ENCODE measurements at places on chromosomes 7 and 10.

GRCh38 chr7:128194533-128195282 is 46.4 kb upstream of the LEP start:
- DNase-seq = peak; percentile 14

GRCh38 chr10:130040817-130041330 is 69.8 kb downstream of the C10orf143 start:
- no peak for DNase-seq

DNA sequence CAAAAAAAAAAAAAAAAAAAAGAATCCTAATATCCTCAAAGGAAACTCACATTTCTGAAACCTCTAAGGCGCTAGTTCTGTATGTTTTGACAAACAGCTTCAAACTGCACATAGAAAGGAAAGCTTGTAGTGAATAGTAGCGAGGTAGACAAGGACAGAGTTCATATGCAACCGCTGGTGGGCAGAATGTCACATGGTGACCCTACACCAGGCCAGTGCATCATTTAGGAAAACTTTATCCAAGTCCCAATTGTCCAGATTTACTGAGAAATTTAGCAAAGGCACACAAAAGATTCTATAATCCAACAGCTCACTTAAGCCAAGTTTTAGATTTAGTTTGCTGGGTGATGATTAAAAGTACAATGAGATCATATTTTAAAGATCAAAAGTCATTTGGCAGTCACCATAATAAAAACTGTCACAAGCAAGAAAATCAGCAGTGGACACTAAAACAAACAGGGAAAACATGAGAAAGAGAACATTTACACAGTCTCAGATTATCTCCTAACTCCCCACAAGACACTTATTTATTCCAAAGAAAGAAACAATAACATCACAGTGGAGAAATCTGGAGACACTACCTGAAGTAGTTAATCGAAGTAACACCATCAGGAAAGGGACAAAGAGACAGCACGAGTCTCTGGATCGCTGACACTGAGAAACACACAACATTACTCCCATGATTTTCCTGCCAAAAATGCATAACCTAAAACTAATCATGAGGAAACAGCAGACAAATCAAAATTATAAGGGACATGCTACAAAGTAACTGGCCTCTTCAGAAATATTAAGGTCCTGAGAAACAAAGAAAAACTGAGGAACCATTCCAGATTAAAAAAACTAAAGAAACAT is 20.2 kb downstream of the FAM204A start:
- DNase-seq = no peak

DNA sequence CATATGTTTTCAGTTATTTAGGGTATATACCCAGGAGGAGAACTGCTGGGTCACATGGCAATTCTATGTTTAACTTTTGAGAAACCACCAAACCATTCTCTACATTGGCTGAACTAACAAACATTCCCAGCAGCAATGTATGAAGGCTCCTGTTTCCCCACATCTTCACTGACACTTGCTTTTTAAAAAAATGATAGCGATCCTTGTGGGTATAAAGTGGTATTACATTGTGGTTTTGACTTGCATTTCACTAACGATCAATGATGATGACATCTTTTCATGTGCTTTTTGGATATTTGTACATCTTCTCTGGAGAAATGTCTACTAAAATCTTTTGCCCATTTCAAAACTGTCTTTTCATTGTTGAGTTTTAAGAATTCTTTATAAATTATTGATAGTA is 51.2 kb upstream of the ANAPC16 start:
- no peak for DNase-seq

GRCh38 chr7:124032369-124033094 is at the start of gene TMEM229A:
Gene TMEM229A (minus strand): TSS chr7:124033067. CDS start chr7:124033003, 64 bp downstream.
- DNase-seq = peak; percentile 81
